Activated CD8-positive, alpha-beta T cell treated with anti-CD3 and anti-CD28 coated beads, Interleukin-2, amount 10 ng/mL, durations not matched to agents 7 days and 5 days (primary cell): ENCODE measurements at places on chromosomes 4 and X. TPM values are rescaled to one million over a fixed set of nuclear protein-coding genes. Genes with fewer than 3 reads are reported as not detected.

GRCh38 chrX:39877905-39878304 is 219.9 kb downstream of the BCOR start:
- peaks cover 7% of the 10 kb centered on the region for H3K27me3 ChIP-seq
- no peak overlapping the region for H3K4me3 ChIP-seq

The CT45A3 gene
- not detected for total RNA-seq

DNA sequence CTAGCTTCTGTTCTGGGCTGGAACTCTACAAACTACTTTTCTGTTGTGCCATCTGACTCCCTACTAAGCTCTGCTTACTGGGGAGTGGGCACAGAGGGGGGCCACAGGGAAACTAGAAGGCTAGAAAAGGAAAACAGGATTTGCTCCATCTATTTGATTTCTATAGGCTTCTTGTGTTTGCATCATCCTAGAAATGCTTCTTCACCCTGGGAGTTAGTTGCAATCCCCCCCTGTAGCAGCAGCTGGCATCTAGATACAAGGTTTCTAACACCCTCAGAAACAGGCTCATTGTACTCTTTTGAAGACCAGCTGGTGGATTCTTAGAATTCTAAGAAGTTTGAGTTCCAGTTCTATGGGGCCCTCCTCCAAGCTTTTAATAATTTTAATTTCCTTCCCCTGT is 213.4 kb downstream of the TMA16 start:
- H3K4me1 ChIP-seq, result no peaks in the 10 kb centered on the region
- no peaks in the 10 kb centered on the region for H3K36me3 ChIP-seq
- DNase-seq, result no peak
- no peak overlapping the region for H3K4me3 ChIP-seq

DNA sequence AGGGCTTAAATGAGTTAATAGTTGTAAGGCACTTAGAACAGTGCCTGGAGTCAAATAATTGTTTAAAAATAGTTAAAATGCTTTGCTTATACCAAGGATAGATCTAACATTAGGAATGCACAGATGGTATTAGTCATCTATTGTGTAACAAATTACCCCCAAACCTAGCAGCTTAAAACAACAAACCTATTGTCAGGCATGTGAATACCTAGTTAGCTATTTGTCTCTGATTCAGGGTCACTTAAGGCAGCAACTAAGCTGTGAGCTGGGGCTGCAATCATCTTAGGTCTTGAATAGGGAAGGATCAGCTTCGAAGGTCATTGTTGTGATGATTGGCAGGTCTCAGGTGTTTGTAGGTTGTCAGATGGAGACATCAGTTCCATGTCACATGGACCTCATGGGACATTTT is 42.4 kb upstream of the AGA start:
- no peak overlapping the region for H3K4me3 ChIP-seq
- no peak overlapping the region for H3K27ac ChIP-seq
- no peaks in the 10 kb centered on the region for H3K36me3 ChIP-seq

GRCh38 chr4:109072595-109072994 is 229.9 kb downstream of the COL25A1 start:
- H3K27ac ChIP-seq, result no peak overlapping the region
- H3K27me3 ChIP-seq, result peaks cover 4% of the 10 kb centered on the region
- DNase-seq, result no peak
- no peaks in the 10 kb centered on the region for H3K36me3 ChIP-seq

GRCh38 chrX:21974011-21974385 is 33.5 kb downstream of the SMS start:
- H3K27me3 ChIP-seq, result no peaks in the 10 kb centered on the region
- H3K36me3 ChIP-seq, result peaks cover 45% of the 10 kb centered on the region
- peaks cover 35% of the 10 kb centered on the region for H3K4me1 ChIP-seq
- H3K4me3 ChIP-seq, result peak overlapping the region; percentile 68
- DNase-seq, result no peak
- H3K27ac ChIP-seq, result peak overlapping the region; percentile 95

The PDLIM5 gene
- 18.3 TPM for total RNA-seq

- no peaks in the 10 kb centered on the region for H3K27me3 ChIP-seq
- H3K4me1 ChIP-seq, result peaks cover 6% of the 10 kb centered on the region
- H3K4me3 ChIP-seq, result no peak overlapping the region
- no peak for DNase-seq
- no peak overlapping the region for H3K27ac ChIP-seq
These were observed 63.7 kb downstream of the ZFYVE28 start for GRCh38 chr4:2354760-2355159.

GRCh38 chrX:119488749-119489148 is 20.5 kb downstream of the SLC25A5 start:
- H3K27me3 ChIP-seq, result no peaks in the 10 kb centered on the region
- no peak overlapping the region for H3K4me3 ChIP-seq
- peak; percentile 41 for DNase-seq
- H3K36me3 ChIP-seq, result no peaks in the 10 kb centered on the region
- no peak overlapping the region for H3K27ac ChIP-seq

DNA sequence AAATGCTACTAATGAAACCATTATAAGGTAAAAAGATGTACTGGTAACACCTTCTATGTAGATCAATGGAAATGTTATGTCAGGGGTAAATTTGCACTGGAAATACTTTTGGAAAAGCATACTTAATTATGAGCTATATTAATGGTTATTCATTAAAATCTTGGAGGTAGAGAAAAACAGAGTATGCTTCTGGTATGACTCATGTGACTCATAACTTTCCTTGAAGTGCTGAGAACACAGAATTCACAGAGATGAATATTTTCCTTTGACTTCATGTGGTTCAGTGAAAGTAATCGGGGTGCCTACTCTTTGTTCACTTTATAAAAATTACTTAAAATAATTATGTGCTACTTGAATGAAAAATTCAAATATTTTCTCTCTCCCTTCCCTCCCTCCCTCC is 254.2 kb downstream of the KCTD8 start:
- H3K4me1 ChIP-seq, result no peaks in the 10 kb centered on the region
- no peak for DNase-seq
- H3K27ac ChIP-seq, result no peak overlapping the region
- no peaks in the 10 kb centered on the region for H3K36me3 ChIP-seq
- no peaks in the 10 kb centered on the region for H3K27me3 ChIP-seq
- no peak overlapping the region for H3K4me3 ChIP-seq

The HMGB3 gene
- 60.8 TPM for total RNA-seq

- peaks cover 17% of the 10 kb centered on the region for H3K4me1 ChIP-seq
- peaks cover 85% of the 10 kb centered on the region for H3K27me3 ChIP-seq
- DNase-seq, result no peak
- peaks cover 20% of the 10 kb centered on the region for H3K36me3 ChIP-seq
- H3K27ac ChIP-seq, result peak overlapping the region; percentile 76
These were observed 723 bp downstream of the NKX6-1 start for GRCh38 chr4:84498203-84498934.
